ENCODE measurements at places on chromosomes 5 and 9. TPM values are rescaled to one million over a fixed set of nuclear protein-coding genes. Genes with fewer than 3 reads are reported as not detected.

The FREM1 gene
- polyA plus RNA-seq, result 0.61 TPM

The RANBP17 gene
- polyA plus RNA-seq, result 2.2 TPM

The SPATA31C1 gene
- 0.08 TPM for polyA plus RNA-seq

The HDAC3 gene
- 33.7 TPM for polyA plus RNA-seq

The SLC34A1 gene
- not detected for polyA plus RNA-seq

The KCNN2 gene
- polyA plus RNA-seq, result 5.1 TPM

The EMB gene
- polyA plus RNA-seq, result 0.46 TPM

The SHOC1 gene
- polyA plus RNA-seq, result not detected

The STPG3 gene
- not detected for polyA plus RNA-seq

The FAF2 gene
- polyA plus RNA-seq, result 24.8 TPM

The PRUNE2 gene
- 34.8 TPM for polyA plus RNA-seq

The RFX3 gene
- 8.2 TPM for polyA plus RNA-seq

The OR13C2 gene
- not detected for polyA plus RNA-seq

The STC2 gene
- polyA plus RNA-seq, result 9.1 TPM

The NMUR2 gene
- polyA plus RNA-seq, result not detected

The FBP2 gene
- not detected for polyA plus RNA-seq

The GIN1 gene
- 3.1 TPM for polyA plus RNA-seq

Measured in brain (organoid and tissue), 16 donors.